Stimulated activated CD4-positive, alpha-beta T cell treated with anti-CD3 and anti-CD28 coated beads, Interleukin-12 subunit alpha, Interleukin-12 subunit beta, amount 100 ng/mL, for 48 hours (primary cell): ENCODE measurements at places on chromosomes 2 and 18.

DNA sequence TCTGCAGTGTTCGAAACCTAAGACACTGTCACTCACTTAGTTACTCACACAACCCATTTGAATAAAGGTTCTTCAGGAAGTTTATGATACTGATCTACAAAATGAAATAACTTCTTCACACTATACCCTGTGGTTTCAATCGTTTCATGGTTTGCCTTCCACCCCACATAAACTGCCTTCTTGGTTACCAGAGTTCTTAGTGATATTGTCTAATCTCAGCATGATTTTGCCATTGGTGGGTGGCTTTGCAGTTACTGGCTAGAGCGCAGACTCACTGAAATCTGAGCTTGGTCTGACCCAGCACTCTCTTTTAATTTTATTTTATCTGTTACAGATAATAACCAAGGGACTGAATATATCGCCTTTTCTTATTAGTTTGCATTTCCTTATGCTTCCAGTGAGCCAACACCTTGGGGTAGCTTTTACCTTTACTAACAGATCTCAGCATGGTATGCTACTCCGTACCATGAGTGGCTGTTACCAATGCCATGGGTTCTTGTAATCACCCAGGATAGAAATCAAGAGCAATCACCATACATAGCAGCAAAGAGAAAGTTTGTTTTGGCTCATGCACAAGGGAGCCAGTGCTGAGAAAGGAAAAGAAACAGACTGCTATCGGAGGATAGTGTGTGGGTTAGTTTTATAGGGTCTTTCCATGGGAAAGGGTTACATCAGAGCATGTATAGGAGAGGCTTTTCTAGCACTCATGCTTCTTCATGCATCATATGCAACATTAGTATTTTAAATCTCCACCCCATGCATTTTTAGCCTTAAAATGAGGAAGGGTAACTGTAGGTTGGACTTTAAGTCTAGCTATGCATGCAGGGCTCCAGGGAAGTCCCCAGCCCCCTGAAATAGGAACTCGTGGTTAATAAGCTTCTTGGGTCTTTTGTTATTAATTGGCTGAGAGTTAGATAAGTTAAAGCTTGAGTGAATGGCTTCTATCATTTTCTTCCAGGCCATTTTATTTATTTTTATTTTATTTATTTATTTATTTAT is 33.3 kb downstream of the ANXA4 start:
- DNase-seq = no peak

- DNase-seq = no peak
These were observed 59.5 kb downstream of the LPIN1 start for GRCh38 chr2:11805920-11806319.

DNA sequence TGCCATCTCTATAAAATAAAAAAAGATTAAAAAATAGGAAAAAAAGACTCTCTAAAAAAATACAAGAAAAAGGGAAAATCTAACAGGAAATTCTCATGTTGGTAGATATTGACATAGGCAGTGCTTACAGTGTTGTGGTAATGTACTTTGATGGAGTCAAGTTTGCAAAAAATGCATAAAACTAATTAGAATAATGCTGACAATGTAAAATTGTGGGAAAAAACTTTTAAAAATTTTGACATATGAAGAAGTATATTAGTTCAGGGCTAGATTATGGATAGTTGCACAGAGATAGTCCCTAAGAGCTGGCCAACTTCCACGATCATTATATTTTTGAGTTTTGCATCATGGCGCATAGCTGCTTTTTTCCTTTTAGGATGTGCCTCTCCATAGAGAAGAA is 72.7 kb downstream of the GBX2 start:
- no peak for DNase-seq

- no peak for DNase-seq
These were observed 232.2 kb downstream of the THSD7B start for GRCh38 chr2:136997557-136997956.

- DNase-seq = no peak
These were observed 5.3 kb upstream of the NCL start for GRCh38 chr2:231469583-231469950.

GRCh38 chr2:160674146-160674750 is 180.6 kb upstream of the RBMS1 start:
- no peak for DNase-seq

GRCh38 chr2:158405341-158405740 is 51.2 kb downstream of the CCDC148 start:
- DNase-seq = no peak

DNA sequence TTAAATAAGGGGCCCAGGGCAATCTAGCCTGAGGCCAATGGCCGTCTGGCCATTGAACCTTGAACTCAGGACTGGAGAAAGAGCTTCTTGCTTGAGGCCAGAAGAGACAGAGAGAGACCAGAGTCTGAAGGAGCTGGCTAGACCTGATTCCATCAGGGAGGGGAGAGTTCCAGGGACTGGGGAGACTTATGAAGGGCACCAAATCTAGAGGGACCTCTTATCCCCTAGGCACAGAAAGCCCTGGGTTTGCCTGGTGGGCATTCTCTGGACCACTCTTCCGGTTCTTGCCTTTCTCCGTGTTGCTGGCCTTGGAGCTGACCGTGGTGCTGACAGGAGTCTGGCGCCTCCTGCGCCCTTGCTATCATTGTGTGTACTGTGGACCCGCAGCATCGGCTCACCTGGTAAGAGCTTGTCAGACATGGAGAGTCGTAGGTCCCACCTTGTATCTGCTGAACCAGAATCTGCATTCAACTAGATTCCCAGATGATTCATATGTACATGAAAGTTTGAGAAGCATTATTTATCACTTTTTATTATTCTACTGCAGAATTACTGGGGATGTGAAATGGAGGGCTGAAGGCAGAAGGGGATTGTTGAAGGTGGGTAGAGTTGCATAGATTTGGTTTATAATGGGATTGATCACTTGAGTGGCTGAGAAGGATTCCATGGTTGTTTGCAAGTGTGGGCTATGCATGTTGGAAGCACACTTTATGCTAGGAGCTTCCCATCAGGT is 4.3 kb upstream of the TRPM8 start:
- DNase-seq = peak; percentile 16

GRCh38 chr18:55318951-55319441 is 269.0 kb downstream of the TCF4 start:
- DNase-seq = no peak

DNA sequence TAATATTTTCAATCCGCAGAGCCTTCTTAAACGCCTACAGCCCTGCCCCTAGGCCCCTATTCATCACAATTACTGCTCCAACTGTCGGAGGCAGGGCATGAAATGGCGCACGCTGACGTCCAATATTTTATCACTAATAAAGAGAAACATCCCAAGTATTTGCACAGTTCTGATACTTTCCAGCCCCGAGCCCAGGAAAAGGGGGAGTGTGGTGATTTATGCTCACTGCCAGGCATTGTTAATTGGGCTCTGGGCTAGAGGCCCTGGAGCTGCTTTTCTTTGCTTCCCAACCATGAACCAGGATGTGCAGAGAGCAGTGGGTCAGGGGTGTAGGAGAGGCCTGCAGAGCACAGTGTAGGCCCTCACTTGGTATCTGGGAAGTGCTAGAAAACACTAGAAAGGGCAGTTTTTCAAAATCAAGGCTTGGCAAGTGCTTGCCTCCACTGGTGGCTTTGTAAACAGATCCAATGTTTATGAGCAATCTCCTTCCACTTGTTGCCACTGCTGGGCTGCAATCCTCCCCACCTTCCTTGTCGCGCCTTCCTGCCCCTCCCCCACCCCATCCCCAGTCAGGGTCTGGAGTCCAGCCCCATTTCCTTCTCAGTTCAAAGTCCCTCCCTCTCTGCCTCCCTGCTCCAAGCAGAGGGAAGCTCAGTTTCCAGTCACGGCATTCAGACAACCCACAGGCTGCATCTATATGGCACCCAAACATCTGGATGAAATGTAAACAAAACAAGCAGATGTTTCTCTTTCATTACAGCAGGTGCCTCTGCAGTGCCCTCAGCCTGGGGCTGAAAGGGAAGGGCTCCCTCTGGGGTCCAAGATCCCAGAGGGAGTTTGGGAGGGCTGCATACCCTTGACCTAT is 83.9 kb upstream of the PKDCC start:
- no peak for DNase-seq

DNA sequence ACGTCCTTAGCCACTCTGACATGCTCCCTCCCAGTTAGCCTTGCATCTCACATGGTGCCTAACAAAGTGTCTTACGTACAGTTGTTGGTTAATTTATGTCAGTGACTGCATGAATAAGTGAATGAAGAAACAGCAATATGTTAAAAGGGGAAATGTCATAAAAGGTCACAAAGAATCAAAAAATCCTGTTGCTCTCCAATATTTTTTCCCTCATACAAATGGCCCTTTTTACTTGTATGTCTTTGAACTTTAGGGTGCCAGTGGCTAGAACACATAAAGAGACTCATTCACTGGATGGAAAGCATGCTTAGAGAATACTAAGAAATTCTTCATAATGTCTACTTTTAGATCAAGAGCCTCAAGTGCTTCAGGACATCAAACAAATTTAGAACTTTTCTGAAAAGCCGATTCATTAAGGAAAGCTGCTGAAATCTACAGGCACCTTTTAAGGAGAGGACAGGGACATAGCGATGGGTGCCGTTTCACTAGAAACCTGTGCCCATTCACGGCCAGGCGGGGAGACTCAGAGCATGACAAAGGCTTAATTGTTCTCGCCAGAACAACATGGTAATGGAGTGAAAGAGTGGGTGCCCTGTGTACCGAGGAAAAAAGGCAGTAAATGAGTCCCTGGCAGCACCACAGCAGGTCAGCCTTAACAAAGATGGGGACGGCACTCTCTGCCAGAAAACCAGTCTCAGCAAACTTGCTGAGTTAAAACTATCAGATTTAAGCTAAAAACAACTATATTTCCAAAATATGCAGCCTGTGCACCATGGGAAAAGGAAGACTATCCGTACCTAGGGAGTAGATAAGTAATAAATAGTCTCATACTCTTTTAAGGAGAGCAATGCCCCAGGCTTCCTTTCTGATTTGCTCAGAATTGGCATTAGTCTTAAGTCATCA is 71.6 kb upstream of the SPTBN1 start:
- no peak for DNase-seq

DNA sequence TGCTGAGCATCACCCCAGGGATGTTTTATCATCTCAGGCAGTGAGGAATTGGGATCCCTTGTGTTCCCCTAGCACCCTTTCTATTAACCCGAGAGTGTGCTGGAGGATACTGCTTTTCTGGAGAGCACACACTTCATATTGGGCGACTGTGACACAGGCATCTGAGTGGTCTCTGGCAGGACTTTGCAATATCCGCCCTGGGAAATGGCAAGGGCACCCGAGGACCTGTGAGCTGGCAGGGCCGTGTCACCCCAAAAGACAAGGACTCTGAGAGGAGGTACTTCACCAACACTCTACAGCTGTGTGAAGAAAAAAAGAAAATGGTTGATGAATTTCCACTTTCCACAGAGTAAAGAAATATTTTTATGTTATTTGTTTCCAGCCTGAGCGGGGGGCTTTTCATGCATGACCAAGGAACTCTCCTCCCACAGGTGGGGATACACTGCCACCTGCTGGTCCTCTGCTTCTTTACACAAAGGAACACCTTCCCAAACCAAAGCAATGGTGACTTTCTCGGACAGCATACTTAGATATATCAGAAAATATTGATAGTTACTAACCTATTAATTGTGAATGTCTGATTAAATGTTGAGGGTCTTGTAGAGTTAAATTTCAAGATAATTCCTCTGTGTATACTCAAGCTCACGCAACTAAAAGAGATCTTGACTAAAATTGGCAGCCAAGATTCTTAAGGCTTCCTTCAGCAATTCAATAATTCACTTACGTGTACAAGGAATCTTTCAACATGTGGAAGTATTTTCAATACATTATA is 45.9 kb upstream of the REG3G start:
- peak; percentile 2 for DNase-seq

DNA sequence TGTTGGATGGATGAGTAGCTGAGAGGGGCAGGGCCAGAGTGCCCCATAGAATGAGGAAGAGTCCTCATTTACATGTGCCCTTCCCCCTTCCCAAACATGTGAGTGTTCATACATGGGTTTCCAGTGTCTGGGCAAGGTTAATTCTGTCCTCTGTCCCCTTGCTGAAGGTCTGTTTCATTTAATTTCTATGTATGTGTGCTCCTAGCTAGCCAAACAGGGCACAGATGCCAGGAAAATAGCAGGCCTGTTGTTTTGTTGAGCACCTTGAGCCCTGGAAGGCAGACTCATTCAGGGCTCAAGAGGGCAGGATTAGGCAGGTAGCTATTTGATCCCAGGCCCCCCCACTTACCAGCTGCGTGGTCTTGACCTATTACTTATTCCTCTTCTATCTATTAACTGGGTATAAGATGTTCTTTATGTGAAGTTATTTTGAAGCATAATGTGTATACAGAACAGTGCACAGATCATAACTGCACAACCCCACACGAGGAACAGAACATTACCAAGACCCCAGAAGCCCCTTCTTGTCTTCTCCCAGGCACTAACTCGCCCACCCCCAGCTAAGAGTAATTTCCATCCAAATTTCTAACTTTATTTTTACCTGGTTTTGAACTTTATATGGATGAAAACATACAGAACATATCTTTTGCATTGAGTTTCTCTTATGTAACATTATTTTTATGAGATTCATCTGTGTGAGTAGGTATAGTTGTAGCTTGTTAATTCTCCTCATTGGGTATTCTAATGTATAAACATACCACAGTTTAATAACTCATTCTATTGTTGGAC is 164.3 kb downstream of the RPIA start:
- no peak for DNase-seq

DNA sequence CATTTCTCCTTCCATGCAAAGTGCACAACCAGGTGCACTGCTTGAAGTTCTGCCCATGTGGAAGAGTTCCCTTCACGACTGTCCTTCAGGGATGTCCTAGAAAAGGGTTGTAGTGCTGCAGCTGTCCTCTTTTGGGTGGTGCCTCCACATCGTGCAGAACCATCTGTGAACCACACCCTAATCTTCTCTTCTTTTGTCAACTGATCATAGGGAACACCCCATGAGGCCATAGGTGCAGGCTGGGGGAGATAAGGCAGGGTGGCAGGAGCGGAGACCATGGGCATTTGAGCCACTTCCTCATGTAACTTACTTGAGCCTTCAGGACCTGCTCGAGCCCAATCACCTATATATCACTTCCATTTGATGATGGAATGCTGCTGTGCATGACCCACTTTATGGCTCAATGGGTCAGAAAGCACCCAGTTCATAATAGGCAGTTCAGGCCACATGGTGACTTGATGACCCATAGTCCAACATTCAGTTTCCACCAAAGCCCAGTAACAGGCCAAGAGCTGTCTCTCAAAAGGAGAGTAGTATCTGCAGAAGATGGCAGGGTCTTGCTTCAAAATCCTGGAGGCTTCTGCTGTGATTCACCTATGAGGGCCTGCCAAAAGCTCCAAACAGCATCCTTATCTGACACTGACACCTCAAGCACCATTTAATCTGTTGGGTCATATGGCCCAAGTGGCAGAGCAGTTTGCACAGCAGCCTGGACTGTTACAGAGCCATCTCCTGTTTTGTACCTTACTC is 84.7 kb upstream of the CYRIA start:
- no peak for DNase-seq

GRCh38 chr18:64720781-64721464 is 572.0 kb upstream of the LINC00305 start:
- DNase-seq = no peak

- peak; percentile 30 for DNase-seq
These were observed at the start of gene MYO1B for GRCh38 chr2:191245046-191245868. MYO1B (plus strand) TSS chr2:191245404; CDS start chr2:191276896, 31,492 bp downstream.

GRCh38 chr2:233857511-233858141 is 3.3 kb upstream of the HJURP start:
- peak; percentile 55 for DNase-seq
